ENCODE measurements at places on chromosomes 13 and 19.

DNA sequence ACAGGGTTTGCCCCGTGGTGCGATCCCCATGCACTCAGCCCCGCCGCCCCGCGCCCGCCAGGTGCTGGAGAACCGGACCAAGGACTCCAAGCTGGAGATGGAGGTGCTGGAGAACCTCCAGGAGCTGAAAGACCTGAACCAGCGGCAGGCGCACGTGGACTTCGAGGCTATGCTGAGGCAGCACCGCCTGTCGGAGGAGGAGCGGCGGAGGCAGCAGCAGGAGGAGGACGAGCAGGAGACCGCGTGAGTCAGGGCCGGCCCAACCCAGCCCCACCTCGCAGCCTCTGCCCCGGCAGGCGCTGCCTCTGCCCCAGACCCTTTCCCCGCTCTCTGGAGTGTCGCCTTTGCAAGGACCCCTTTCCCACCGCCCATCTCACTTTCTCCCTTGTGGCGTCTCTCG is 11.3 kb downstream of the YJU2 start:
- no peak for DNase-seq

DNA sequence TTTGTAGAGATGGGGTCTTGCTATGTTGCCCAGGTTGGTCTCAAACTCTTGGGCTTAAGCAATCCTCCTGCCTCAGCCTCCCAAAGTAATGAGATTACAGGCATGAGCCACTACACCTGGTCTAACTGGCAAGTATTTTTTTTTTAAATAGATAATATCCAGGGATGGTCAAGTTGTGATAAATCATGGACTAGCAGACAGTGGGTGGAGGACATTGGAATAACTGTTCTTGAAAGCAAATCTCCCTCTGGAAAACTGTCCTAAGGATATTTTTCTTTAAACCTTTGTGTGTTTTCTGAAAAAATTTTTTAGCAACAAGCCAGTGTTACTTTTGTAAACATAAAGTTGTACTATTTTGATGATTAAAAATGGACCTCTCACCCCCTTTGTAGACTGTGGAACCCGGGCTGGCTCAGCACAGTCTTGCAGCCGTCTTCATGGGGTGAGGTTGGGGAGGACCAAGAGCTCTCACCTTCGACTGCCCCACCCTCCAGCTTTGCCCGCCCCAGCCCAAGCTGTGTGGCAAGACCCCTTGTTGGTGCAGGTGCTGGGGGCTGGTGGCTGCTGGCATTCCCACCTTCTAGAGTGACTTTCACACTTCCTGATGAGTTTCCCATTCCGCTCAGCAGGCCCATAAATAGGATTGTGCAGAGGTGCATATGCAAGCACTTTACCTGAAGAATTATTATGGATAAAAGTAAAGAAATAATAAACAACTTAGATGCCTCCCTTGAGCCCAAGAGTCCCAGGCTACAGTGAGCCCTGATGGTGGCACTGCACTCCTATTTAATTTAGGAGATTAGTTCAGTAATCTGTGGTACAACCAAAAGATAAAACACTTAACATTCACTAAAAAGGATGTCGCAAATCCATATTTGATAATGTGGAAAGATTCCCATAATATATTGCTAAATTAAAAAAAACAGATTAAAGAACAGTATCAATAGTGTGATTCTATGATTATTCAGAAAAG is 107.3 kb downstream of the GADD45B start:
- DNase-seq, result peak; percentile 13

DNA sequence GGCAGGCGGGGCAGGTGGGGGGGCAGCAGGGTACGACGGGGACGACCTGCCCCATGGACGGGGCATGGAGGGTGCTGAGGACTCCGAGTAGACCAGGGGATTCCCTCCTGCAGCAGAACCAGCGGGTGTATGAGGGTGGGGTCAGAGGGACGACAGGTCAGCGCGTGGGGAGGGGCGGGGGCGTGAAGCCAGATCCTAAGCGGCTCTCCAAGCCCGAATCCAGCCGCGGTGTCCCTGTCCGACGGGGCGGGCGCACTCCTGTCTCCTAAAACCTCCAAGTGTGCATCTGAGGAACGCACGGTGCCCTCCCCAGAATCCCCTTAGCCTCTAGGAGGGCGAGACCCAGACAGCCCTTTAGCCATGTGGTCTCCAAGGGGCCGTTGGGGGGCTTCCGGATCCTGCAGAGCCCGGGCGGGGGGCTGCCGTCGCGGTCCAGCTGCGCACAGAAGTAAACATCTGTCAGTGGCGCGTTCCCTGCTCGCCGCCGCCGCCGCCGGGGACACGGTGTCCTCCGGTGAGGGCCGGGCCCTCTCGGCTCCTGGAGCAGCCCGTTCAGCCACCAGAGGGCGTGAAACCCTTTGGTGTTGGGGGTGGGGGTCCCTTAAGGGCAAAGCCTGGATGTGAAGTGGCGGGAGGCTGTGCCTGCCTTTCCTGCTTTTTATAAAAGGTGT is 730 bp downstream of the NRTN start:
- peak; percentile 94 for DNase-seq

GRCh38 chr13:111922086-111922485 is 144.9 kb upstream of the SOX1 start:
- DNase-seq, result no peak

DNA sequence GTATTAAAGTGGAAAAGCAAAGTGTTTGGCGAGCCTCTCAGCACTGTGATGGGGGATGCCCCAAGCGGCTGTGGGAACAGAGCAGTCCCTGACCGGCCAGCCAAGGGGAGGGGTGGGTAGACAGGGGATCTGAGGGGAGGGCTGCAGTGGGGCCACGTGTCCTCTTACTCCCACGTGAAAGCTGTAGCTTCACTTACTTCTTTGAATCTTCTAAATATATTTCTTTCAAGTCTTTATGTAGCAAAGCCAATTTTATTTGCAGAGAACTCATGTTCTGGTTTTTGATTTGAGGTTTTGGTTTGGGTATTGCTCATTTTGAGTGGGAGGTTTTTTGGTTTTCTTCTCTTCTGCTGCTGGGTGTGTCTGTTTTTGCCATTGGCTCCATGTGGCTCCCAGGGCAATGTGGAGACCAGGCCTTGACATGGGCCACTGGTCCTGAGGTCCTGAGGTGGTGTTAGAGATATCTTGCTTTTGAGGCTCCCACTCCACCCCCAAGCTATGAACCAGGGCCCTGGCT is 17.7 kb upstream of the OVOL3 start:
- no peak for DNase-seq

DNA sequence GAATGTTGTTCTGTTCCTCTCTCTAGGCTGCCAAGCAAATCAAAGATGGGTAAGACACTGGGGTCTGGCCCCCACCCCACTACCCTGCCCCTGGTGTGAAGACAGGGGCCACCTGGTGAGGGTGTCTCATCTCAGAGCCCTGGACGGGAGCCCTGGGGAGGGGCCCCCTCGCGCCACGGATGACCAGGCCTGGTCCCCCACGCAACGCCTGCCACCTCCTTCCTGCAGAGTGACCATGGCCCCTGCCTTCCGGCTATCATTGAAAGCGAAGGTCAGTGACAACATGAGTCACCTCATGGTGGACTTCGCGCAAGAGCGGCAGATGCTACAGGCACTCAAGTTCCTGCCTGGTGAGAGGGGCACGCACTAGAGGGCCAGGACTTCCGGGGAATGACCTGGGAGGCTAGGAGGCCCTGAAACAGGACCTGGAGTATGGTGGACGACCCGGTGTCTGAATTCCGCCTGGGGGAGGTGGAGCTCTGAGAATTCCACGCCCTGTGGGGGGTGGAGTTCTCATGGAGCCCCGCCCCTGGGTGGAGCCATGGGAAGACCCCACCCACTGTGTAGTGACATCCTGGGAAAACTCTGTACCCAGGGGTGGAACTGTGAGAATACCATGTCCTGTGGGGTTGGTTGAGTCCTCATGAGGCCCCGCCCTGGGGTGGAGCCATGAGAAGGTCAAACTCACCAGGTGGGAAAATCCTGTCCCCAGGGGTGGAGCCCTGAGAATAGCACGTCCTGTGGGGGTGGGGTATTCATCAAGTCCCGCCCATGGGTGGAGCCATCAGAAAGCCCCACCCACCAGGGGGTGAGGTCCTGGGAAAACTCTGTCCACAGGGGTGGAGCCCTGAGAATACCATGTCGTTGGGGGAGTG is 6.1 kb downstream of the FSD1 start:
- DNase-seq, result no peak

DNA sequence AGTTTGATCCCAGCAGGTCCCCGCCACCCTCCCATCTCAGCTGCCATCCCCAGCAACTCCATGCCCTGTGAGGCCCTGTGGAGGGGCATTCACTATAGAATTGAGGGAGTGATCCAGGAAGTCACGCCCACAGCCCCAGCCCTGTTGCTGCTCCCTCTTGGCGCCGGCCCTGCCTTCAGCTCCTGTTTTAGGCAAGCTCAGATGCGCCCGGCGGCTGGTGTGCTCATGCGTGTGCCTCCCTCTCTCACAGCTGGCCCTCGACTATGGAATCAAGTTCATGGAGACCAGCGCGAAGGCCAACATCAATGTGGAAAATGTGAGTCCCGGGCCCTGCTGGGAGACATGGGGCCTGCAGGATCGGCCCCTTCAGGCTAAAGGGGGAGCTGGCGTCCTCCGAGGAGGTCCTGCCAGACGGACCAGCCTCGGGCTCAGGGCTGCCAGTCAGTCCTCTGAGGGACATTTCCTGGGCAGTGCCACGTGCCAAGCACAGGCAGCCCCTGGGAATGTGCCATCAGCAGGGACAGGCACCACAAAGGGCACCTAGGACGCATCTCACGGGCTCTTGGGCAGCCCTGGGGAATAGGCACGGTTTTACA is 15.6 kb upstream of the HSH2D start:
- DNase-seq, result no peak

Measured in pancreas (tissue), 10 donors.